ENCODE measurements at places on chromosomes 5 and 9. TPM values are rescaled to one million over a fixed set of nuclear protein-coding genes. Genes with fewer than 3 reads are reported as not detected.

The C9 gene
- not detected for total RNA-seq

The KIAA0825 gene
- total RNA-seq = 0.42 TPM

The PPP3R2 gene
- not detected for total RNA-seq

The CRB2 gene
- total RNA-seq = 0.11 TPM

The S100Z gene
- total RNA-seq = not detected

The C9orf153 gene
- total RNA-seq = 0.46 TPM

The SMIM33 gene
- not detected for total RNA-seq

The CTXN3 gene
- total RNA-seq = not detected

The COX7C gene
- total RNA-seq = 635 TPM

The ANKDD1B gene
- total RNA-seq = 0.09 TPM

The SPATA6L gene
- 2.4 TPM for total RNA-seq

The SPEF2 gene
- total RNA-seq = 2.3 TPM

The OMD gene
- not detected for total RNA-seq

The PCDHGB5 gene
- total RNA-seq = 2.2 TPM

The SRD5A1 gene
- 32.1 TPM for total RNA-seq

The IFNA21 gene
- not detected for total RNA-seq

The TEK gene
- total RNA-seq = 0.06 TPM

The C5orf58 gene
- total RNA-seq = not detected

The GPR151 gene
- total RNA-seq = not detected

The LCP2 gene
- total RNA-seq = not detected

The PROB1 gene
- 0.17 TPM for total RNA-seq

The SCGB3A1 gene
- total RNA-seq = not detected

The LOX gene
- total RNA-seq = 1.3 TPM

The AGXT2 gene
- total RNA-seq = not detected

The DMRT2 gene
- total RNA-seq = not detected

The UGT3A2 gene
- total RNA-seq = not detected

The HMGXB3 gene
- total RNA-seq = 32.1 TPM

The INSL6 gene
- not detected for total RNA-seq

The SERF1A gene
- 1.0 TPM for total RNA-seq

The CARD9 gene
- 0.53 TPM for total RNA-seq

The TLX3 gene
- total RNA-seq = not detected

The SH3RF2 gene
- 3.4 TPM for total RNA-seq

The TNFSF15 gene
- total RNA-seq = 0.21 TPM

The C5orf22 gene
- 17.4 TPM for total RNA-seq

The HSPA5 gene
- total RNA-seq = 376 TPM

The ADGRV1 gene
- total RNA-seq = 0.69 TPM

The SEC16A gene
- total RNA-seq = 65.6 TPM

The CD274 gene
- total RNA-seq = 1.6 TPM

The TMEM141 gene
- 77.2 TPM for total RNA-seq

The SNX30 gene
- total RNA-seq = 5.2 TPM

The ROPN1L gene
- total RNA-seq = 1.9 TPM

The FIBCD1 gene
- 6.5 TPM for total RNA-seq

The FBN2 gene
- total RNA-seq = 16.8 TPM

The RFX3 gene
- 0.98 TPM for total RNA-seq

The TAF1L gene
- not detected for total RNA-seq

The IL13 gene
- not detected for total RNA-seq

The NR6A1 gene
- total RNA-seq = 1.7 TPM

The ANKRD34B gene
- 0.18 TPM for total RNA-seq

The GPRIN1 gene
- 7.1 TPM for total RNA-seq

The SNCAIP gene
- 0.03 TPM for total RNA-seq

The HNRNPA0 gene
- total RNA-seq = 52.3 TPM

The PCDHA6 gene
- total RNA-seq = not detected

The CAMK4 gene
- total RNA-seq = 0.11 TPM

The FOXD4L6 gene
- total RNA-seq = not detected

The SLC36A3 gene
- not detected for total RNA-seq

The FAM81B gene
- total RNA-seq = not detected

The TMOD1 gene
- total RNA-seq = 2.9 TPM

The FGF18 gene
- total RNA-seq = 0.62 TPM

The TNFAIP8 gene
- total RNA-seq = 21.4 TPM
